ENCODE measurements at places on chromosomes 2 and 18. TPM values are rescaled to one million over a fixed set of nuclear protein-coding genes. Genes with fewer than 3 reads are reported as not detected.
A peak's percentile ranks its signal among the peaks of the same experiment; 100 is the strongest.

- no peaks in the 10 kb centered on the region for H3K36me3 ChIP-seq
- H3K4me3 ChIP-seq: no peak overlapping the region
- H3K27me3 ChIP-seq: no peaks in the 10 kb centered on the region
- no peak for DNase-seq
- no peaks in the 10 kb centered on the region for H3K4me1 ChIP-seq
Observed at GRCh38 chr2:159840616-159841015, 42.6 kb upstream of the CD302 start.

Gene CYP27C1
- total RNA-seq: 4.4 TPM

- no peaks in the 10 kb centered on the region for H3K36me3 ChIP-seq
- H3K4me3 ChIP-seq: no peak overlapping the region
- DNase-seq: no peak
- no peaks in the 10 kb centered on the region for H3K27me3 ChIP-seq
- peaks cover 4% of the 10 kb centered on the region for H3K4me1 ChIP-seq
Observed at GRCh38 chr2:172280571-172281361, 146.6 kb upstream of the ITGA6 start.

DNA sequence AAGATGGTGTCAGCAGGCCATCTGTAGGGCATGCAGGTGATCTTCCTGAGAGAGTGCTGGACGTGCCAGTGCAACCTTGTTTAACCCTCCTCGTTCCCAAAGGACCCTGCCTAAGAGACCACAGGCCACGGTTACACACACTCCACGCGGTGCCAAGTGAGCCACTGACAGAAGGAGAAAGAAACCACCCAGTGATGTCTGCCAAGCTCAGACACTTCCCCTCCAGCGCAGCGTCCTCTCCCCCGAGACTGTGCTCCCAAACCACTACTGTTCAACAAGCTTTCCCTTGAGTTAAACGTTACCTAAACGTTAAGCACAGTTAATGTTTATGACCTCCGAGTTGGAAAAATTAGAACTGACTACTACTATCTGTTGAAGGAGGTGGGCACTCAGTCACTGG lies 119.1 kb upstream of the NCK2 start:
- no peak overlapping the region for H3K4me3 ChIP-seq
- no peaks in the 10 kb centered on the region for H3K27me3 ChIP-seq
- DNase-seq: no peak
- no peaks in the 10 kb centered on the region for H3K36me3 ChIP-seq

Gene GPR35
- total RNA-seq: 0.32 TPM

DNA sequence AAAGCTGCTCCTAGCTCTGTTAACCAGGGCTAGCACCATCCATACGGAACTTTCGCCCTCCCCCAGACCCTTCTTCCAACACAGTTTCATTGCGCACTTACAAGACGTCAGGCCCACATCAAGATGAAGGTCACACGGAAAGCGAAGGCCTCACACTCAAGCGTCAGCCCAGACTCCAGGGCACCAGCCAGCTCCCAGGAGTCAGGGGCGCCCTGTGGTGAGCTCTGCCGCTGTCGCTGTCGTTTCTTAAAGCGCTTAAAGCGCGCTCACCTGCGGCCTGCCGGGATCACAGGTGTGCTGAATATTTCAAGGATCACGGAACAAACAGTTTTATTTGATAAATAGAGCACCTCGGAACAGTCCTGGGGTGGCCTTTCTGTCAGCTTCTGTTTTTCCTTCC lies 163.1 kb downstream of the CDH20 start:
- H3K36me3 ChIP-seq: no peaks in the 10 kb centered on the region
- no peak overlapping the region for H3K27ac ChIP-seq
- DNase-seq: no peak

GRCh38 chr2:152335016-152335725 lies at the start of gene FMNL2:
Gene FMNL2 (plus strand): TSS chr2:152335174.
- DNase-seq: peak; percentile 98
- H3K4me3 ChIP-seq: peak within 1 kb of the TSS; percentile 94
- peak within 1 kb of the TSS; percentile 85 for H3K27ac ChIP-seq
- H3K4me1 ChIP-seq: peaks cover 9% of the 10 kb centered on the region
- peaks cover 9% of the 10 kb centered on the region for H3K27me3 ChIP-seq

- H3K4me3 ChIP-seq: no peak overlapping the region
- H3K36me3 ChIP-seq: no peaks in the 10 kb centered on the region
- no peaks in the 10 kb centered on the region for H3K27me3 ChIP-seq
- H3K4me1 ChIP-seq: no peaks in the 10 kb centered on the region
- H3K27ac ChIP-seq: no peak overlapping the region
Observed at GRCh38 chr18:22657619-22658018, 239.9 kb upstream of the CTAGE1 start.

DNA sequence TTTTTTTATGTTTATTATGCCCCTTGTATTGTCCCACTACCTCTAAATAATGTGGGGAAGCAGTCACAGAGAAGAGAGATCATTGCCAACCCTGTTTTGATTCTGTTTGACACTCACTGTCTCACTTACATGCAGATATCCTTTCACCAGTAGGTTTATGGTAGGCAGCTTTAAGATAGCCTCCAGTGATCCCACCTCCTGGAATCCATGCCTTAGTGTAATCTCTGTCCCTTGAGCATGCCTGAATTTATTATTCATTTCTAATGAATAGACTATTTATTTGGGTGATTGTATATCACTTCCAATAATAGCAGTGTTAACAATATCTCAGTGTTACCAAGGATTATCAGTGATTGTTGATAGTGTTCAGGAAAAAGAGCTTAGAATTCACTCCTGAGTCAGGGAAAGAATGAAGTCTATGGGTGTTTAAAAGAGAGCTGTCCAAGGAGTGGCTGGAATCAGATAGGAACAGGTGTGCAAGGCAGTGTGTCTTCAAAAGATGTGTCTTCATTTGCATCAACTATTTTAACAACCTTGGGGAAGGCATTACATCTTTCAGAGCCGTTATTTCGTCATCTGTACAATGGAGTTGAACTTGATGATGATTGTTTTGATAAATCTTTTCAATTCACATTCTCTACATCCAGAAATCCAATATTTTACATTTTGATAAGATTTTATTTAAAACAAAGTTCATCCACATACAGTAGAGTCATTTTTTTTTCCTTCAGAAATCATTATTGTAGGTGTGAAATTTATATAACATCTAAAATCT lies 31.9 kb downstream of the PKP4 start:
- no peak for DNase-seq
- H3K4me1 ChIP-seq: peaks cover 2% of the 10 kb centered on the region
- no peak overlapping the region for H3K27ac ChIP-seq
- no peaks in the 10 kb centered on the region for H3K27me3 ChIP-seq
- no peak overlapping the region for H3K4me3 ChIP-seq

DNA sequence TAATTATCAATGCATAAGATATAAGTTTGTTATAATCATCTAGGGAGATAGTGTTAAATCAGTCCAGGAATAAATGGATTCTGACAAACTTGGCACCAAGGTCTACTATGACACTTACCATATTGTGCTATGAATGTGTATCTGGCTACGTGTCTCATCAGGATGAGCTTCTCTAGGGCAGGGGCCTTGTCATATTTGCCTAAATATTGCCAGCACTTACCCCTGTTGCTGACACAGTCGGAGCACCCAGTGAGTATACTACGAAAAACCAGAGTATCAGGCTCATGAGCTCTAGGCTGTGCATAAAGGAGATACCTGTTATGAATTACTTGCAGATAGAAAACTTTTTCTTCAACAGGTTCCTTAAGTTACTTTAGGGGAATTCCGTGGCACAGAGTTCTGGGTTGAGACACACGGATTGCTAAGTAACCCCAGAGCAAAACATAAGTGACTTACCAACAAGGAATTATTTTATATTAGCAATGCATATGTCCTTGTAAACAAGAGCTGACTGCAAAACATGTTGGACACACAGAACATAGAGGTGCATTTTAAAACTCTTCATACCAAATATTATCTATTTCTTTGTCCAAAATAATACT lies 7.7 kb upstream of the TTC39C start:
- H3K36me3 ChIP-seq: no peaks in the 10 kb centered on the region
- peaks cover 18% of the 10 kb centered on the region for H3K27me3 ChIP-seq
- H3K27ac ChIP-seq: no peak overlapping the region
- no peak overlapping the region for H3K4me3 ChIP-seq
- DNase-seq: no peak
- H3K4me1 ChIP-seq: no peaks in the 10 kb centered on the region

- no peaks in the 10 kb centered on the region for H3K4me1 ChIP-seq
- no peak overlapping the region for H3K4me3 ChIP-seq
- no peak for DNase-seq
- no peak overlapping the region for H3K27ac ChIP-seq
Observed at GRCh38 chr2:199273042-199273511, 184.7 kb downstream of the SATB2 start.

Gene VIL1
- 83.1 TPM for total RNA-seq

- no peaks in the 10 kb centered on the region for H3K27me3 ChIP-seq
- no peak for DNase-seq
- H3K4me1 ChIP-seq: peaks cover 6% of the 10 kb centered on the region
- H3K27ac ChIP-seq: no peak overlapping the region
- no peak overlapping the region for H3K4me3 ChIP-seq
Observed at GRCh38 chr2:221581986-221582385, 9.9 kb upstream of the EPHA4 start.
